ENCODE measurements at places on chromosomes 2 and 18.

DNA sequence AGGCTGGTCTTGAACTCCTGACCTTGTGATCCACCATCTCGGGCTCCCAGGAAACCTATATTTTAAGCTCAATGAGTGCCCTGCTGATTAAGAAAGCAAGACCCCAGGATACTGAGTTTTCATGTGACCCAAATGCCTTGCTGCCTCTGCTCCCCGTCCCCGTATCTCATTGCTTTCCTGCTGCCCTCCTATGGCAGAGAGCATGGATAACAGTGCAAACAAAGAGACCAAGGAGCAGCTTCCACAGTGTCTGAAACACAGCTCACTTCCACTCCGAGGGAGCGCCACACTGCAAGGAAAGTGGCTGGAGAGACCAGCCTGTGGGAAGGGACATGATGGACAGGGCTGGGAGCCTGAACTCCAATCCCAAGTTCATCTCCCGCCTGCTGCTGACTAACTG, 246.8 kb downstream of the TMEM182 start:
- no peak for DNase-seq

DNA sequence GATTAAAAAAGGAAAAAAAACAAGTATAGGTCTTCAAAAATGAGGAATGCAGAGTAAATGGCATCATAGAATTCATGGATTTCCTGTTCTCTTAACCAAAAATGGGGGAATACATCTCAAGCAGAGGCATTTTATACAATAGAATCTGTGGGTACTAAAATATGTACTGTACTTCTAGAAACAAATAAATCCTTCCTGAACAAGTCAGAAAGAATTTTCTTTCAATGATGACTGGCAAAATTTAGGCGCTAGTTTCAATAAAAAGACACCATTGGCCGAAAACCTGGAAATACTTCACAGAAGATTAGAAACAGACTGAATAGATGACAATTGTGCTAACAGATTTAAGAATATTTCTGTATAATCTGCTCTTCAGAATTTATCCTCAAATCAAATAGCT, 15.1 kb downstream of the TRAK2 start:
- DNase-seq, result no peak

DNA sequence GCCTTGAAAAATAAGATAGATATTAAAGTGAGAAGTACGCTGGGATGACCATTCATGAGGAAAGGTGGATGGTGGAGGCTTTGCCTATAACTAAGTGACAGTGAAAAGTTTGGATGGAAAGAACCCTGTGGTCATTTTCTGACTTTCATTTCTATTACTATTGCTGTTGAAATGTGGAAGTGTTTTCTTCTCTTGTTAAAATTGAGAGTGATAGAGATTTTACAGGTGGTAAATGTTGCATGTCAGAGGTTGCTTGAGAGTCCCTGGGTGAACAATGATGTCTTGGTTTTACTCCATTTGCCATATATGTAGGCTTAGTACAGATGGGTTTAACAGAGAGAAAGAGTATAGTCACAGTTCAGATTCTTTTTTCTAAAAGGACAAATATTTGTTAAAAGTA, 18.4 kb downstream of the NCOA1 start:
- no peak for DNase-seq

GRCh38 chr2:58435246-58435645, 194.1 kb upstream of the FANCL start:
- no peak for DNase-seq

DNA sequence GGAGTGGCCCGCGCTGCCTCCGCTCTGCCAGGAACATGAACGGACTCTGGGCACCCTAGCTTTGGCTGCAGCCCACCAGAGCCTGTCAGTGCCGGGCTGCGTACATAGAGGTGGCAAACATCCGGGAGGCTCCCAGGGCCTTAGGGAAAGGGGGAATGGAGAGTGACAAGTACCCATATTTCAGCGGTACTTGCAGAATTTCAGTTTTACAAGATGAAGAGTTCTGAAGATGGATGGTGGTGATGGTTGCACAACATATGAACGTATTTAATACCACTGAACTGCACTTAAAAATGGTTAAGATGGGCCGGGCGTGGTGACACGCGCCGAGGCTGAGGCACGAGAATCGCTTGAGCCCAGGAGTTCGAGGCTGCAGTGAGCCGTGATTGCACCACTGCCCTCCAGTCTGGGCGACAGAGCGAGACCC, 873 bp downstream of the MTHFD2 start:
- DNase-seq, result no peak

DNA sequence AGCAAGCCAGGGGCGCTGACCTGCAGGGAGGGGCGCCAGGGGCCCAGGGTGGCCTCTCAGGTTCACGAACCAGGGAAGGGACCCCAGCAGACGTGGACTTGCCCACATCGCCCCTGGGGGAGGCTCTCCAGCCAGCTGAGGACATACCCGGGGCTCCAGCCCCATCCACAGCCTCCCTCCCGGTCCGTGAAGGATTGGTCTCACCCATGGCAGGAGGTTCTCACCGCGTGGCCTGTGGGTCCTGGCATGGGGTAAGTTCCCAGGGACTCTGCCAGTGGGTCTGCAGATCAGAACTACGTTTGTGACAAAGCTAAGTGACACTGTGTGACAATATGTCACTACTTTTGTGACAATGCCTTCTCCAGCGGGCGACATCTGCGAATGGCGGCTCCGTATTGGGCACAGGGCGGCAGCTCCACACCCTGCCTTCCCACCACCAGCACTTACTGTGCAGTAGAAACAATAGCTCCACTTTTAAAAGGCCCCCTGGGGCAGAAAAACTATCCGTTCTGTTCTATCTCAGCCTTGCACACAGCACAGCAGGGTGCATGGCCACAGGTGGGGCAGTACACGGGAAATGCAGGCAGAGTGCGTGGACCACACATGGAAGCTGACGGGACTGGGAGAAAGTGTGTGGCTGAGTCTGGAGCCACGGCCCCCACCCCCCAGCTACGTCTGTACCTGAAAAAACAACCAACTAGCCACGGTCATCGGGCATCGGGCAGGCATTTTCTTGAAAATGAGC, 65.2 kb upstream of the CTDP1 start:
- no peak for DNase-seq

- DNase-seq, result no peak
These were observed 9.3 kb downstream of the HADHA start for GRCh38 chr2:26235089-26235488.

DNA sequence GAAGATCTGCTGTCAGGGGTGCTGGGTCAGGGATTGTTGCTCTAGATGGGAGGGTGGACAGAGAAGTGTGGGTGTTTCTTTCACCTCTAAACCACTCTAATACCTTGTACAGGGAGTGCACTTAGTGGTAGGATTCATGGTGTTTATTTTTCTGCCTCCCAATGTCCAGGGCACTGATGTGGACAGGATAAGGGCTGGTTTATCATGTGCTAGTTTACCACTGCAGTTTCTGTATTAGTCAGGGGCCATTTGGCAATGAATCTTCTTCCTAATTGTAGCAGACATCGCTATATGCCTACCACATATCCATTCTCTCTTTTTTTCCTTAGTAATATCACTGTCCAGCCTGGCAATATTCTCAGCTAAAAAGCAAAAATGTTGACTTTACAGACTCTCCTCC, 50.3 kb upstream of the LRRTM1 start:
- DNase-seq, result no peak

Data from stimulated activated CD4-positive, alpha-beta T cell treated with anti-CD3 and anti-CD28 coated beads, Interleukin-1b, Interleukin-23, amount 100 ng/mL, for 24 hours (primary cell).